ENCODE measurements at places on chromosomes 13 and 19. TPM values are rescaled to one million over a fixed set of nuclear protein-coding genes. Genes with fewer than 3 reads are reported as not detected.
A peak's percentile ranks its signal among the peaks of the same experiment; 100 is the strongest.

- no peaks in the 10 kb centered on the region for H3K27me3 ChIP-seq
- no peak overlapping the region for H3K27ac ChIP-seq
- no peaks in the 10 kb centered on the region for H3K36me3 ChIP-seq
- DNase-seq, result no peak
- no peak overlapping the region for H3K4me3 ChIP-seq
These were observed 6.9 kb upstream of the EMP3 start for GRCh38 chr19:48318286-48318987.

- H3K4me1 ChIP-seq, result no peaks in the 10 kb centered on the region
- H3K36me3 ChIP-seq, result peaks cover 2% of the 10 kb centered on the region
- H3K27ac ChIP-seq, result no peak overlapping the region
- peak; percentile 47 for DNase-seq
These were observed 15.8 kb downstream of the GPR180 start for GRCh38 chr13:94617389-94618000.

- DNase-seq, result no peak
- H3K36me3 ChIP-seq, result peaks cover 3% of the 10 kb centered on the region
- no peak overlapping the region for H3K4me3 ChIP-seq
These were observed 137.0 kb downstream of the STK24 start for GRCh38 chr13:98439896-98440295.

- H3K27ac ChIP-seq, result no peak overlapping the region
- no peak for DNase-seq
- H3K4me1 ChIP-seq, result no peaks in the 10 kb centered on the region
- no peaks in the 10 kb centered on the region for H3K27me3 ChIP-seq
- H3K36me3 ChIP-seq, result peaks cover 1% of the 10 kb centered on the region
- no peak overlapping the region for H3K4me3 ChIP-seq
These were observed 40.7 kb downstream of the GAS6 start for GRCh38 chr13:113822956-113823744.

- no peaks in the 10 kb centered on the region for H3K27me3 ChIP-seq
- DNase-seq, result peak; percentile 80
- no peaks in the 10 kb centered on the region for H3K36me3 ChIP-seq
- H3K27ac ChIP-seq, result peak overlapping the region; percentile 81
- peak overlapping the region; percentile 62 for H3K4me3 ChIP-seq
- 0 out of 2 replicates have a peak, but pooled peaks cover 15% of the 10 kb centered on the region for H3K4me1 ChIP-seq
These were observed 6.4 kb downstream of the AXL start for GRCh38 chr19:41225238-41226052.

DNA sequence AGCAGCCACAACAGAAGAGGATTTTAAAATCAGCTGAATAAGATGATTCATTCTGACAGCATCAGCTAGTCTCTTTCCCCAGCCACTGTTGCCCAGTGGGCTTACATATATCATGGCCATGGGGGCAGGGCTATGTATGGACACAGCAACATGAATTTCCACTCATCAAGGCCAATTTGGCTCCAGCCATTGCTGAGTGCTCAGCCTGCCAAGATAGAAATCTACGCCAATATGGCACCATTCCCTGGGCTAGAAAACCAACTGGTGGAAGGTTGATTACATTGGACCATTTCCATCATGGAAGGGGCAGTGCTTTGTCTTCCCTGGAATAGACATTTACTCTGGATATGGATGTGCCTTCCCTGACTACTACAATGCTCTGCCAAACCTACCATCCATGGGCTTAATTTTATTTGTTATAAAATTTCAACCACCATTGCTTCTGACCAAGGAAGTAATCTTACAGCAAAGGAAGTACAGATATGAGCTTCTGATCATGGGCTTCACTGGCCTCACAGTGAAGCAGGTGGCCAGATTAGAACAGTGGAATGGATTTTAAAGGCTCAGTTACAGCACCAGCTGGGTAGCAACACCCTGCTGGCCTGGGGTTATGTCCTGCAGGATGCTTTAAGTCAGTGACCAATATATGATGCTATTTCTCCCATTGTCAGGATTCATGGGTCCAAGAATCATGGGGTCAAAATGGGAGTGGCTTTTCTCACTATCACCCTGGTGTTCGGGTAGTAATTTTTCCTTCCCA lies 9.8 kb upstream of the ALOX5AP start:
- no peaks in the 10 kb centered on the region for H3K27me3 ChIP-seq
- no peak for DNase-seq

DNA sequence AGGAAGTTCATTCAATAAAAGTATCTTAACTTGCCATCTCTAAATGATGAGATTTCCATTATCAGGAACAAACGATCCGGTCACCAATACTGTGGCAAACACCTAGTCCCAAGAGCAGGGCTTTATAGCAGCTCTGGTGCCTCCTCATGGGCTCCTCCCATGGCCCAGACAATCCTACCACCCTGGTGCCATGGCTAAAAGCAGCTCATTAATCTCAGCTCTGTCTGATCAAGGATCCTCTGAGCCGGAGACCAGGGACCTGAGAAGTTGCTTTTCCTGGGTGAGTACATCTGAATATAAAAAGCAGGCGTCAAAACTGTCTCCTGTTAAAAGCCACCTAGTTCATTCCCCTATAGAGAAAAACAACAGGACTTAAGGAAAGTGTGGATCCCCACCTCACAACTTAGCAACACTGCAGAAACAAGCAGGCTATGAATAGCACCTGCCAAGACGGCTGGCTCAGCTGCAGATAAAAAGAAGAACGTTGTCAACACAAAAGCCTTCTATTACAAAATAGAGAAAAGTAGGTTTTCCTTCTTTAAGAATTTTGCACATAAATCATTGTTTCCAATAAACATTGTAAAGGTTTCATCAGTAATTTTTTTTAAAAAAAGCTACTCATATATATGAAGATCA lies 30.3 kb downstream of the TSHZ3 start:
- no peaks in the 10 kb centered on the region for H3K27me3 ChIP-seq
- H3K4me1 ChIP-seq, result no peaks in the 10 kb centered on the region
- no peak overlapping the region for H3K4me3 ChIP-seq
- no peak for DNase-seq
- H3K27ac ChIP-seq, result no peak overlapping the region

Gene FFAR2
- not detected for total RNA-seq

Gene GJB6
- total RNA-seq, result not detected

Gene ZNF471
- total RNA-seq, result not detected

Gene KLK14
- not detected for total RNA-seq

Gene NKG7
- total RNA-seq, result not detected

Gene VSIG10L
- 4.5 TPM for total RNA-seq

All from Caco-2 (cell line).